Suppressor macrophage treated with lipopolysaccharide for 4 hours (primary cell): ENCODE measurements at places on chromosomes 12 and 14.

GRCh38 chr14:55256586-55256985 lies 14.6 kb upstream of the FBXO34 start:
- DNase-seq = no peak

GRCh38 chr12:98533723-98534251 lies 18.4 kb downstream of the TMPO start:
- no peak for DNase-seq

GRCh38 chr12:5665615-5666014 lies 233.7 kb downstream of the NTF3 start:
- no peak for DNase-seq

- peak; percentile 82 for DNase-seq
Measured at GRCh38 chr14:100383727-100384158, 60.6 kb downstream of the SLC25A47 start.

DNA sequence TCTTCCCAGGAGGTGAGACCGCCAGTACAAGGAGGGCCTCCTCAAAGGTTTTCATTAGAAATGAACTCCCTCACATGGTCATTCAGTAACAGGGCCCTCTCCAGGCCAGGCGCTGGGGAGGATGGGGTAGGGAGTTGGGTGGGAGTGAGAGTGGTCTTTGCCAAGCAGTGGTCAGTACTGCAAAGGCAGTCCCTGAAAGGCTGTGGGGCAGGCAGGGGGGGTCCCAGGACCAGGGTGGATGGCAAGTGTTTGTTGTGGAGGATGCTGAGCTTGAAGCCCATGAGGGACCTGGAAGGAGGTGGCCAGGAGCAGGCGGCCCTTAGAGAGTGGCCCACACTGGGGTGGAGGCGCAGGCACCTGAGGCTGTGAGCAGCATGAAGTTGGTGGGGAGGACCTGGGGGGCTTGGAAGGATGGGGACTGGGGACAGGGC lies 26.1 kb downstream of the CEP170B start:
- no peak for DNase-seq

GRCh38 chr14:92584816-92585215 lies 71.2 kb downstream of the RIN3 start:
- DNase-seq = peak; percentile 37

DNA sequence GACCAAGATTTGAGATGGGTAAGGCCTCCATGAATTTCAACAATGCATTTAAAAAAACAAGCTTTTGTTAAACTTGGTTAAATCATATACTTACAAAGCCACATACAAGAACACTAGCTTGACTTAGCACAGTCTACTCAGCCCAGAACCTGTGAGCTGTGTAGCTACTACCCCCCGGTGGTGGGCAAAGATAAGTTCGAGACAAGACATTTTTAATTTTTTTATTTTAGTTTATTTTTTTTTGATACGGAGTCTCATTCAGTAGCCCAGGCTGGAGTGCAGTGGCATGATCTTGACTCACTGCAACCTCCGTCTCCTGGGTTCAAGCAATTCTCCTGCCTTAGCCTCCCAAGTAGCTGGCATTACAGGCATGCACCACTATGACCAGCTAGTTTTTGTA lies 3.7 kb upstream of the NECAP1 start:
- peak; percentile 62 for DNase-seq

GRCh38 chr14:96953087-96953874 lies 156.1 kb downstream of the VRK1 start:
- DNase-seq = no peak
